ENCODE measurements at places on chromosomes 1 and 21.

DNA sequence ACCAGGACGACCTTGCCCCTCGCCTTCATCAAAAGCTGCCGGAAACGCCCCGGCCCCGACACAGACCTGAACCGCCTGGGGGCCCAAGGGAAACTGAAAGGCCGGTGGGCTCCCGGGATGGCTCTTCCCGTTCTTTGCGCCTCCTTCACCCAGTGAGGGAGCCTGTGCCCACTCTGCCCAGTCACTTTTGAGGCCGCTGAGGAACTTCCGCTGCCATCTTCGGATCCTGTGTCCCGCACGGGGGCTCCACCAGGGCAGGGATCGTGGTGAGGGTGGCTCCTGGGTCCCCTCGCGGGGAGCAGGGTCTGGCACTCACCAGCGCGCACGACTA lies 104.0 kb downstream of the PPIAL4G start:
- no peak for DNase-seq

- no peak for DNase-seq
Measured at GRCh38 chr1:200438911-200439310, 29.1 kb upstream of the ZNF281 start.

- DNase-seq, result no peak
Measured at GRCh38 chr1:227869851-227870305, 54.4 kb downstream of the PRSS38 start.

GRCh38 chr1:173257805-173258204 lies 50.7 kb upstream of the TNFSF4 start:
- no peak for DNase-seq

DNA sequence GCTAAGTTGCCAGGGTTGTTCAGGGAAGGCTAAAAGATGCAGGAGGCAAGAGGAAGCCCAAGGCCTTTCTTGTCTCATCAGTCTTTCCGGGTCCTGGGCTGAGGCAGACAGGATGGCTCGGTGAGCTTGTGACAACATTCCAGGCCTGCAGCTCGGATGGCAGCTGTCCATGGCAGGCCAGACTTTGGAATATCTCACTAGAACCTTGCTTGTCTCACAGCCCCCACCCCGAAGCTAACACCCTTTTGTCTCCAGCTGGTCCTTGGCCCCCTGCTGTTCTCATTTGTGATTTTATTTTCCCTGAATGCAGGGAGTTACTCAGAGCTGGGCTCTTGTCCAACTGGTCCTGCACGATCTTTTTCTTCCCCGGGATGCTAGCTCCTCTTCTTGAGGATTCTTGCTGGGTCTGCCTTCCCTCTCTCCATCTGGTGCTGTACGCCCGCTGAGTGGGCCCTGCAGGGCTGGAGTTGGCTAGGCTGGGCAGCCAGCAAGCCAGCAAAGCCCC lies 477.2 kb upstream of the CAMK1G start:
- no peak for DNase-seq

DNA sequence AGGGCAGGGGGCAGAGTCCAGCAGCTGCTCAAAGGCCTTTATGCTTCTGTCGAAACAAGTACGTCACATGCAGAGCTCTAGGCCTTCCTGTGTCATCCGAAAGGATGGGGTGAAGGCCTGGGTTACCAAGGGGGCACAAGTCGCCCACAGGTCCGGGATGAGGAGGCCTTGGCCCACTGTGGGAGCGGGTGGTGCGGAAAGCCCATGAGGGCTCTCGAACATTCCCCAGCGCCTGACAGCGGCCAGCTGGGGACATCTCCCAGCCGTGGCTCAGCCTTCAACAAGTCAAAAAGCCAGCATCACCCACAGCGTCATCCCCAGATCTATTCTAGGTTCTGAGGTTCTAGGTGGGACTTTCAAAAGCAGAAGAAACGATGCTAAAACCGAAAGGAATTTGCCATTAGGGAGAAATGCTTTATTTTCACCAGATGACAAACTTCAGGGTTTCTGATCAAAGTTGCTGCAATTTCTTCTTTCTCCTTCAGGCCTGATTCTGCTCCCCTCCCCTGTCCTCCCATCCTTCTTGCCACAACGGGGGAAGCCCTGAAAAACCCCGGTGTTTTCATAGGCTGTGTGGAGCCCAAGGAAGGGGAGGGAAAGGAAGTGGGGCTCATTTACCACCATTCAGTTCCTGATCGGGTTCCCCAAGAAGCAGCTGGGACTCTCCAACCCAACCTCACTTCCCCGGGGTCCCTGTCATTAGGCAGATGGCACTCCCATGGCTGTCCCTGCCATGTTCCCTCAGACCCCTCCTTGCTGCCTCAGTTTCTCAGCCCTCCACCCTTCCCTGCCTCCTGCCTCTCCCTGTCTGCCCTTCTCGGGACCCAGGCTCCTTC lies 17.6 kb downstream of the GPR137B start:
- DNase-seq, result no peak

DNA sequence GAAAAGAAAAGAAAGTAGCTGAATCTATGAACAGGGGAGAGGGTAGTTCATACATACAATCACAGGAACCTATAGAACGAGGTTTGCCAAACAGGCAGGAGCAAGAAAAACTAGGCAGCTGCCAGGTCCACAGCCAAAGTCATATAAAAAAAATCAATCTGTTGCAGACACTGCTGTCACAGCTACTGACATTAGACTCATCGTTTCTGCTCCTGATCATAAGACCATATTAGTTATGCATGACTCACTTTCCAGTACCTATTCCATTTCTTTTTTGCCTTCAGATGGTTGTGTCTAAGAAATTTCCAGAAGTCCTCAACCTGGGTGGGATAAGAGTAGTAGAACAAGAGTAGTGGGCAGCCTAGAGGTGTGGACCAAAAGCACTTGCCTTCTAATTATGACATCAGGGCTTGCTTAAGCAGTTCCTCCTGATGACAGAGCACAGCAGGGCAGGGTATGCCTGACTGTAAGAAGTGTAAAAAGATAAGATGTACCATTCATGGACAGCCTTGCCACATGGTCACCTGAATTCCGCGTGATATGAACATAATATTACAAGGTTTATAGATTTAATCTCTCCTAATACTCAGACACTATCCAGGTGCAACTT lies 323.2 kb upstream of the SGIP1 start:
- DNase-seq, result no peak
